ENCODE measurements at places on chromosomes 4 and X. TPM values are rescaled to one million over a fixed set of nuclear protein-coding genes. Genes with fewer than 3 reads are reported as not detected.
A peak's percentile ranks its signal among the peaks of the same experiment; 100 is the strongest.

The USP17L15 gene
- total RNA-seq = not detected

The UGT8 gene
- not detected for total RNA-seq

The RXFP1 gene
- not detected for total RNA-seq

The RTL9 gene
- total RNA-seq = not detected

The DNASE1L1 gene
- total RNA-seq = 7.9 TPM

The GAGE12F gene
- total RNA-seq = not detected

The PHKA1 gene
- total RNA-seq = 6.5 TPM

The HNRNPDL gene
- 256 TPM for total RNA-seq

The RTL5 gene
- 0.10 TPM for total RNA-seq

The DCAF4L1 gene
- total RNA-seq = 0.12 TPM

The SCD5 gene
- 0.12 TPM for total RNA-seq

GRCh38 chr4:80423553-80424224 is 88.2 kb downstream of the CFAP299 start:
- DNase-seq = no peak

GRCh38 chr4:98745366-98745765 is 87.0 kb upstream of the TSPAN5 start:
- no peak for DNase-seq

GRCh38 chrX:110755611-110756010 is 40.0 kb downstream of the CHRDL1 start:
- no peak for DNase-seq

DNA sequence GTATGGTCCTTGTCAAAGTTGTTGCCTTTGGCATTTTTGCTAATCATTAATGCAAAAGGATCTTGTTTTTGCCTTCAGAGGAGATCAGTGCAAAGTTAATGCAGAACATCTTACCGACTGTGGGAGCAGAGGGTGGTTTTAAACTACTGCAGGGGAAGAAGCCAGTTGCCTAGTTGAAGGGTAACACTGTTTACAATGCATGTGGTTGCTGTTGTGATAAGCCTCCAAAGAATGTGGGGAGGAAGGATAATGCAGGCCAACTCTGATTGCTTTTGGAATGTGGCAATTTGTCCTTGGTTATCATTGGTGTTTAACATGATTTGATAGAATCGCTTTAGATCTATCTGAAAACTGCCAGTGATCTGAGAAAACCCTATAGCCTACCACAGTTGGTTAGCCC is 204.3 kb upstream of the TLL1 start:
- DNase-seq = no peak

DNA sequence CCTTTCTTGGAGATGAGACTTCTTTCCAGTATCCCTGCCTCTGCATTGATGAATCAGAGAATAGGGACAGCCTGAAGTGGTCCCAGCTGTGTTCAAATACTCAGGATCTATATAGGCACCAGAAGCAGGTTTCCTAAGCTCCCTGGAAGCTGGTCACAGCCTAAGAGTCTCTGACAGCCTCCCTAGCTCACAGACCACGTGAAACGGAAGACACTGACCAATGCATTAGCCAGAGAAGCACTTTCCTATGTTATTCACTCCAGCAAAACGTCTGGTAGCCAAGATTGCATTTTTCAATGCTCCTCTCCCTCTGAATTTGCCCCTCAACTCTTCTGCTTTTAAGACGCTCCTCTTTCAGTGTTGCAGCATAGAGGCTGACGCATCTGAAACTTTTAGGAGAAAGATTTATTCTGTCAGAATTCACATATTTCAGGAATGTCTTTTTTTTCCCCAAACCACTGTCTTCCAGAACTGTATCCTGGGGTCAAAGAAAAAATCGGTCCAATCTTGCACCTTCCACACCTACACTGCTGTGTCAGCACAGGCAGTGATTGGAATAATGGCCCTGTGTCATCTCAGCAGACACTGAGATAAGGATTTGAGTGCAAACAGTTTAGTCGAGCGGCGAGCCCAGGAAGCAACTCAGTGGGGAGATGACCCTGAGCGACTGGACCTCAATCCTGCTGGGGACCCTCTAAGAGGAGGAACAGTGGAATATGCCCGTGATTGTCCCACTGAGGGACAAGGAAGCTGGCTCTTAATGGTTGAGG is 109.4 kb downstream of the SMIM20 start:
- DNase-seq = no peak

GRCh38 chrX:7993873-7994272 is 66.7 kb upstream of the PNPLA4 start:
- DNase-seq = no peak

DNA sequence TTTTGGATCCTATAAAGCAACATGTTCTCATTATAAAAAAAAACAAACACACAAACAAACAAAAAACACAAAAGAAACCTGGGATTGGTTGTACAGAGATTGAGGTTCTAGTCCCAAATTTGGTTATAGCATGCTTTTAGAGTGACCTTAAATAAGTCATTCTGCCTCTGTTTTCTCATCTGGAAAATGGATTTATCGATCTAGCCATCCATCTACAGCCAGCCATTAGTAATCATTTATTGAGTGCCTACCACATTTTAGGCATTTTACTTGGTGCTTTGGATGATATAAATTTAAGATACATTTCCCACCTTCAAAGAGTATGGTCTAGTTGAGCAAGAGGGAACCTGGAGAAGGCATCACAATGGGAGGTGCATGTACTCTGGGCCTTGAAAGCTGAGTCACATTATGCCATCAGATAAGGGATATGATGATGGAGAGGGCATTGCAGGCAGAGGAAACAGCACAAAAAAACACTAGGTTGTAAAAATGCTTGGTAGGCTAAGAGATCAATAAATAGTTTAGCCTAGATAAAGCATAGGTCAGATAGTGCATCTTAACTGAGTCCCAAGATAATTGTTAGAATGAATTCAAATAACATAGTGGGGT is 91.4 kb downstream of the HEPH start:
- DNase-seq = no peak

DNA sequence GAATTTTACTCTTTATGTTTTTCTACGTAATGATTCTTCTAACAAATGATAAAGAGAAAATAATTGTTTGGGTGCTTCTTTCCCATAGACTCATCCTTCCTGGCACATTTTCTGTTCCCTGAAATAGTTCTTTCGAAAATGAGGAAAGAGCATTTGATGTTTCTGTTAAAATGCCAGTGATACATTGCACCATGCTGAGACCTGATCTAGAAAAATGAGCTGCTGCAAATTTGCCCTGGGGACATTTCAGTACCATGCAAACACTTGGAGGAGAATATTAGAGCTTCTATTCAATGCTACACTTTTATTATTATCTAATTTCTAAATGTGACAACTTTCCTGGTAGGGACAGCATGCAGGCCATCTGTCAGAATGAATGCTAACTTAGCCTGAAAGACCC is 83.3 kb downstream of the C4orf33 start:
- no peak for DNase-seq

- DNase-seq = no peak
These were observed 172.5 kb downstream of the PCDH18 start for GRCh38 chr4:137359691-137360315.

DNA sequence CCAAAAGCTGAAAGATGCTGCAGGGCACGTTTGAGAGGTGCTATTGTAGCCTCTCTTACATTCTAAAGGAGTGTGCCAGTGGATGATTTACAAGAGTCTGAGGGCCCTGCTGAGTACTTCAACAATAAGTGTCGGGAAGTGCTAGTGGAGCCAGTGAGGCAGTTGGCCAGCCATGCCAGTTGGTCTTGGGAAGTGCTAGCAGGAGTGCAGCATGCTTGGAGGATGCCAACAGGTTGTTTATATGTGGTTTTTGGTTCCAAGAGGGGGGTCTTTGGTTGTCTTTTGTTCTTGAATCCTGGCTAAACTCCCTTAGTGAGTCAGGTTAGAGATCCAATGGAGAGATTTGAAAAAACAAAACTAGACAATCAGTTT is 335.3 kb downstream of the PABPC4L start:
- DNase-seq = no peak

- peak; percentile 54 for DNase-seq
These were observed 426 bp downstream of the SLBP start for GRCh38 chr4:1711571-1712215.

GRCh38 chr4:12200226-12200625 is 771.5 kb upstream of the HS3ST1 start:
- DNase-seq = no peak

DNA sequence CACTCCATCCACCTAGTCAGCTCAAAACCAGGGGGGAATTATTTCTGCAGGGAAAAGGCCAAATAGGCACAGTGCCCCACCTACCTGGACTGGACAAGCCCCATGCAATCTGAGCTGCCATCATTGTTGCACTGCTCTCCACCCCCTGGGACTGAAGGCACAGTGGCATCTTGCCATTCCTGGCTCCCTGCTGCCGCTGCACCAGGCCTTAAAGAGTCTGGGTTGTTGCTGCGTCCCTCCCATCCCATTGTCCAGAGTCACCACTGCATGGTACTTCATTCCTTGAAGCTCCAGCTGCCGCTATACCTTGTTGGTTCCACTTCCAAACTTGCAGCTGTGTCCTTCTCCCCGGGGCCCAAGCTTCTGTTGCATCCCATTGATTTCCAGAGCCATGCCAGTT is 629.7 kb downstream of the STIM2 start:
- DNase-seq = no peak

GRCh38 chr4:77073981-77074380 is 1.8 kb downstream of the CCNI start:
- DNase-seq = no peak

- no peak for DNase-seq
These were observed 31.0 kb upstream of the SLC25A4 start for GRCh38 chr4:185112104-185112503.
